ENCODE measurements at places on chromosomes 16 and 17.

DNA sequence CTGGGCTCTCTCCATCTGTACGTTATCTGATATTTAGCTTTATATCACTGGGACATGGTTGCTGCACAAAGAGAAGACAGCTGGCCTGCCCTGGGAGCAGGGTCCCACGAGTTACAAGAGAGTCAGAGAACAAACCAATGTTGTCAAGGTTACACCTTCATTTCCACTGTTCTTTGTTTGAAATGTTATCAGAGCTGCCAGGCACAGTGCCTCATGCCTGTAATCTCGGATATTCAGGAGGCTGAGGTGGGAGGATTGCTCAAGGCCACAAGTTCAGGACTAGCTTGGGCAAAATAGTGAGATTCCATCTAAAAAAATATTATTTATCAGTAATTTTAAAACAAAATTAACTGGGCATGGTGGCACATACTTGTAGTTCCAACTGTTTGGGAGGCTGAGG, 34.6 kb downstream of the ATP6V0A1 start:
- DNase-seq = no peak

DNA sequence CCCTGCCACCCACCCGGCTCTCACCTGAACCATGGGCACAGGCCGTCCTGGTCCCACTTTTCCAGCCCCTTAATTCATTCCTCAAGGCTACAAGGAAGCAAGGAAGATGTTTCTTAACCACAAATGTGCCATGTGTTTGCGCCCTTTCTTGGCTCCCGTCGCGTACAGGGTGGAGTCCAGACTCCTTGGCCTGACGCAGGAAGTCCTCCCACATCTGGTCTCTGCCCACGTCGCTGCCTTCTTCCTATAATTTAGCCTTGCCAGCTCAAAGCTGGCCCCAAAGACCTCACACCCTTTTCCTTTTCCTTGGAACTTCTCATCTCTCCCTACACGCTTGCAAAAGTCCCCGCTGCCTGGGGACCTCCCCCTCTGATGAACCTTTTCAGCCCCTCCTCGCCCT, 38.8 kb upstream of the BHLHA9 start:
- no peak for DNase-seq

DNA sequence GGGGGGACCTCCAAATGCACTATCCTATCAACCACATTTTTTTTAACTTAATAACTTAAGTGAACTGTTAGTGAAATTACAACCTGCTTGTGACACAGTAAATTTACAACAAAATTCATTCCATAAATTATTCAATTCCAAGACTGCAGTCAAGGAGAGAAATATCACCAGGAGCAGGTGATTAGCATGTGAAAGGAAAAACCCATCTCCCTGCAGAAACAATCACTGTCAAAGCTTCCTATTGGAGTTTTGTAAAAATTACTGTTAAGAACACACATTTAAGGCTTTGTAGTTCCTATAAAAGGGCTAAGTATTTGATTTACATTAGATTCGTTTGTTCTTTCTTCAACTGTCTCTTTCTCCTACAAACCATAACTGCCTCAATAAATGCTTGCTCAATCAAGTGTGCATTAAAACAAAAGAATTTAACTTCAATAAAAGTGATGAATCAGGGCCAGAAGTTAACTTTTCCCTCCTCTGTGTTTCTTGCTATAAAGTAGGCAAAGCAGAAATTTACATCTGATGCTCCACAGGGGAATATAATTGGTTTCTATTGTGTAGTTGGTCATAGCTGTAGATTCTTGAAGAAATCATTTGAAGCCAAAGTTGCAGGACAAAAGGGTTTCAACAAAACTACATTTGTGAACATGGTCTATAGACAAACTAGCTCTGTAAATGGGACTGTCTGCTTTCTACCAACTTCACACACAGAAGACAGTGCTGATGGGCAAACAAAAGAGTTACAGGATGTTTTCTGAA, 195.1 kb upstream of the PSMD7 start:
- no peak for DNase-seq

DNA sequence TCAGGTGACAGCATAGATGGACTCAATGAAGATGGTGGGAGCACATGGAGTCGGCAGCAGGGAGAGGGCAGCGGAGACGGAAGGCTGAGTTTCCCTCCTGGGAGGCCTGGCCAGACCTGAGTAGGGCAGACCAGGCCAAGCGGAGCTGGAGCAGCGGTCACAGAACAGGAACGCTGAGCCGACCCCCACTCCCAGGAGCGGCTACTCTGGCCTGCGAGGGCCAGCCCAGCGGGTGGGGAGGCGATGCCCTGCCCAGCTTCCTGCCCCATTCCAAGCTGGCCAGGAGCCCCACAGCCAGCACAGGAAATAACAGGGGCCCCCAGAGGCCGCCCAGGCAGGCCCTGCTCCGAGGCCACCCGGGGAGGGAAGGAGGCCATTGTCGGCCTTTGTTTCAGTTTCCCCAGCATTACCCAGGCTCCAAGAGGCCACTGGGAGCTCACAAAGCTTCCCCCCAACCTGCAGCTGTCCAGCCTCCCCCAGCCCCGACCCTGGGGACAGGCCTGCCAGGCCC, 79.8 kb downstream of the ZNF423 start:
- no peak for DNase-seq

DNA sequence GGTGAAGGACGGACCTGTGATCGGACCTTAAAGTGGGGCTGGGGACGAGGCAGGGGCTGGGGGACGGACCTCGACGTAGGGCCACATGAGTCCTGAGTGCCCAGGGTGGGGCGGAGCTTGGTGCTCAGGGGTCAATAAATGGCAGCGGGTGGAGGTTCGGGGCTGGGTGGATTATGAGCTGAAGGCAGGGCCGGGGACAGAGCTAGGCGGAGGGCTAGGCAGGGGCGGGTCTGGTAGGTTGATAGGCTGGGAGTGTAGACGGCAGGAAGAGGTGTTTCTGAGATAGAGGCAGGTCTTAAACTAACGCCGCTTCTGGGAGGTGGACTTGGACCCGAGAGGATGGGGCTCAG, 733 bp downstream of the CHRNB1 start:
- DNase-seq = no peak

DNA sequence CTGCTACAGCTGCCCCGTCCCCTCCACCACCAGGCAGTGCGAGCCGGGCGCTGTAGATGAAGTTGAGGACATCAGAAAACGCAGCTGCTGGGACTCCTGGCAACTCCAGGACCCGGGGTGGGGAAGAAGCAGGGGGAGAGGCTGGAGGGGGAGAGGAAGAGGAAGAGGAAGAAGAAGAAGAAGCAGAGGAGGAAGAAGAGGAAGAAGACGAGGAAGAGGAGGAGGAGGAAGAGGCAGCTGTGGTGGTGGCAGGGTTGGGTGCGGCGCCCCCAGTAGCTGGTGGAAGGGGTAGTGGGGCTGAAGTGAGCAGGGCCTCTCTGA, 13.2 kb downstream of the ZBTB4 start:
- no peak for DNase-seq

DNA sequence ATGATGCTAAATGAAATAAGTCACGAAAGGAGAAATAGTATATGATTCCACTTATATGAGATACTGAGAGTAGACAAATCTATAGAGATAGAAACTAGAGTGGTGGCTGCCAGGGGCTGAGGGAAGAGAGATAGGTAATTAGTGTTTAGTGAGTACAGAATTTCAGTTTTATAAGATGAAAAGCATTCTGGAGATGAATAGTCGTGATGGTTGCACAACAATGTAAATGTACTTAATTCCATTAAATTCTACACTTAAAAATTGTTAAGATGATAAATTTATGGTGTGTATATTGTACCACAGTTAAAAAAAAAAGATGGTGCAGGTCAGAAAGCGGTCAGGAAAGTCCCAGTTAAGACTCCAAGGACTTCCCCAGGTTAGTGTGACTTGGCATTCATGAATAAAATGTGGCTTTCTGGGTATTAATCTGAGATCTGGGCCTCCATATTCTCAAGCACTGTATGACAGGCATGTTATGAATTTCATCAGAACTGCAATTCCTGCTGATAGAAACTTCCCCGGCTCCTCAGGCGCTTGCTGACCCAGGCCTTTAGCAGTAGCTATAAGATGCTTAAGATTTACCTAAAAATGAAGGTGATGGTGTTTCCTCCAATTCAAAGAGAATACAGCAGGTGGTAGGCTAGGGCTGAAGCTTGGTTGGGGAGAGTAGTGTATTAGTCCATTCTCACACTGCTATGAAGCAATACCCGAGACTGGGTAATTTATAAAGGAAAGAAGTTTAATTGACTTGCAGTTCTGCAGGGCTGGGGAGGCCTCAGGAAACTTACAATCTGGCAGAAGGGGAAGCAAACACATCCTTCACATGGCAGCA, 115.3 kb upstream of the SOX9 start:
- DNase-seq = no peak

DNA sequence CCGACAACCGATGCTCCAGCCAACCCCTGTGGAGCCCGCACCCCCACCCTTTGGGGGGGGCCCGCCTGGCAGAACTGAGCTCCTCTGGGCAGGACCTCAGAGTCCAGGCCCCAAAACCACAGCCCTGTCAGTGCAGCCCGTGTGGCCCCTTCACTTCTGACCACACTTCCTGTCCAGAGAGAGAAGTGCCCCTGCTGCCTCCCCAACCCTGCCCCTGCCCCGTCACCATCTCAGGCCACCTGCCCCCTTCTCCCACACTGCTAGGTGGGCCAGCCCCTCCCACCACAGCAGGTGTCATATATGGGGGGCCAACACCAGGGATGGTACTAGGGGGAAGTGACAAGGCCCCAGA, 17.9 kb downstream of the NGFR start:
- DNase-seq = no peak

DNA sequence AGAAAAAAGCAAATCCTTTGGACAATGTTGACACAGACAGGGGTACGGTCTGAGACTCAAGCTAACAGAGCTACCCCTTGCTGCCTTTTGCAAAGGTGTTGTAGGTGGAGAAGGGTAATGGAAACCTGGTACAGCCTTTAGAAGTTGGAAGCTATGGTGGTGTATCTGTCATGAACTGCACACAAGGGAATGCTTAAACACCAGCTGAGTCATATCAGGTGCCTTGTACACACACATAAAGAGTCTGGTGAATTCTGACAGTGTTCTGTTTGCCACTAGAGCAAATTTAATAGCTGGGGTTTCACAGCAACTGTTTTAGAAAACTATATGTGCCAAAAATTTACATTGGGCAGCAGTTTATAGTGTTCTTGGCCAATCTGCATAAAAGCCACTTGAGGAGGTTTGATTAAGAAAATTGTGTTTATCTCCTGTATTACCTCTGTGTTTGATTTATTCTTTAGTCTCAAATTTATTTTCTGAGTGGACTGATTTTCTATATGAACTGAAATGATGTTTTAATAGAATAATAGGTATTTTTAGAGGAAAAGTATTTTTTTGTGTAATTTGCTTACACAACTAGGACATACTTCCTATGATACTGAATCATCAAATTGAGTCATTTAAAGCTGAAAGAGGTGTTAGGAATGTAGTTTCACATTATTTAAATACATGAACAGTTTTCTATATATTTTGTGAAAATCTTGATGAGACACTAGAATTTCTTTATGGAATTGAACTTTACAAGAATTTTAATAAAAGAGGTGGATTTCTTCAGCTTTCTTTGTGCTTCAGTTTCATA, 136.9 kb downstream of the MAP2K6 start:
- no peak for DNase-seq

- DNase-seq = no peak
Observed at GRCh38 chr16:4372001-4372577, 441 bp downstream of the VASN start.

- DNase-seq = peak; percentile 46
Observed at GRCh38 chr16:66954097-66954659, 6.9 kb upstream of the CES3 start.

- DNase-seq = no peak
Observed at GRCh38 chr16:13863075-13863765, 56.7 kb upstream of the ERCC4 start.

- DNase-seq = no peak
Observed at GRCh38 chr17:2380226-2380922, 20.5 kb downstream of the MNT start.

DNA sequence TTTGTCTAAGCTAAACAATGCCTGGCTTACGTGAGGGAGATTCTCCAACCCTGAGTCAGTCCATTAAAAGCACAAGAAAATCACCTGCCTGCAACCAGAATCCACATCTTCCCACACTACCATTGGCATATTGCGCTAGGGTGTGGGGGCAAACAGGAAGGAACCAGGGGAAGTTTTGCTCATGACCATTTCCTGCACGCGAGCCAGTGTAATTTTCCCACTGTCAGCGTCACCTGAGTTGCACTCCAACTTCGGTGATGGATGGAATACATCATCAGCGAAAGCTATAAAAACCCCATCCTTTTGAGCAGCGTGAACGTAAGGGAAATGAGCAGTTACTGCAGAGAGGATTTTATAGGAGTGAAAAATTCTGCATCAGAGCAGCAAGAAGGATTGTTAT, 167.9 kb upstream of the NOL11 start:
- DNase-seq = no peak

GRCh38 chr16:66741950-66742808, 9.2 kb downstream of the DYNC1LI2 start:
- no peak for DNase-seq

DNA sequence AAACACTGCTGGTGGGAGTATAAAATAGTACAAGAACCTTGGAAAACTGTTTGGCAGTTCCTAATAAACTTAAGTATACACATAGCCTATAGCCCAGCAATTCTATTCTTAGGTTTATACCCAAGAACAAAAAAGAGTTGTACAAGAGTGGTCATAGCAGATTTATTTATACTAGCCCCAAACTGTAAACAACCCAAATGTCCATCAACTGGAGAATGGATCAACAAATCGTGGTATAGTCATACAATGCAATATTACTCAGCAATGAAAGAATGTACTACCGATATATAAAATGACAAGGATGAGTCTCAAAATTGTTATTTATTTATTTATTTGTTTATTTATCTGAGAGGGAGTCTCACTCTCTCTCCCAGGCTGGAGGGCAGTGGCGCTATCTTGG, 23.1 kb downstream of the GNGT2 start:
- no peak for DNase-seq

GRCh38 chr16:83549316-83550182, 258.2 kb upstream of the HSBP1 start:
- no peak for DNase-seq

DNA sequence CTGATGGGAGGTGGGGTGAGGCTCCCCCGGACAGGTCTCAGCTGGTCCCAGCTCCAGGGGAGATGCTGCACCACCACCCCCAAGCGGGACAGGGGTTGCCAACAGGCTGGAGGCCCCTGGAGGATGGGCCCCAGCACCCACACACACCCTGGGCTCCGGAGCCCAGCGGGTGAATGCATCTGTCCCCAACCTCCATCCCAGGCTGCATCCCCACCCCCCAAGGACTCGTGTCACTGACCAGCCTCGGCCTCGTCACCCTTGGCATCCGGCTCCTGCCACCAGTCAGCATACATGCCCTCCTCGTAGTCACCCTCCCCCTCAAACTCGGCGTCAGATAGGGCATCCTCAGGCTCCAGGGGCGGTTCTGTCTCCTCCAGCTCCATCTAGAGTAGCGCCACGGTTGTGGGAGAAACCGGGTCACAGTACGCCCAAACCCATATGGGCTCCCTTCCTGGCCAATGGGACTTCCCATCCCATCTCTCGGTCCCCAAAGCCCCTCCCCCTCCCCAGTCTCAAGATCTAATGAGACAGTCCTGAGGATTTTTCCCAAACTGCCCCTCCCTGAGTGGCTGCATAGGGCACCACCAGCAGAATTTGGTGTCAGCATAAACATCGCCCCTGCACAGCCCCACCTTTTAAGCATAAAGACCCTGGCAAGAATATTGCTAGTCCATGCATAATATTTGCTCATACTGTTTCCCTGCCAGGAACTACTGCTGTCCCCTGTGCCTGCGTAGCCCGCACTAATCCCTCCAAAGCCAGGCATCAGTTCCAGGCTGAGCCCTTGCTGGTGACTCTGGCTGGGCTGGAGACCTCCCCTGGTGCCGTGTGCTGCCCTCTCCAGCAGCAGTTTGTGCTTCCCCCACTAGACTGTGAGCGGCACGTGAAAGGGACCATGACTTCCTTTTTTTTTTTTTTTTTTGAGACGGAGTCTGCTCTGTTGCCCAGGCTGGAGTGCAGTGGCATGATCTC, 8.4 kb downstream of the P3H4 start:
- DNase-seq = no peak
